PC-9 (cell line): ENCODE measurements at places on chromosomes 3 and 15. TPM values are rescaled to one million over a fixed set of nuclear protein-coding genes. Genes with fewer than 3 reads are reported as not detected.

GRCh38 chr3:192897005-192897404, 20.7 kb downstream of the MB21D2 start:
- DNase-seq, result no peak

DNA sequence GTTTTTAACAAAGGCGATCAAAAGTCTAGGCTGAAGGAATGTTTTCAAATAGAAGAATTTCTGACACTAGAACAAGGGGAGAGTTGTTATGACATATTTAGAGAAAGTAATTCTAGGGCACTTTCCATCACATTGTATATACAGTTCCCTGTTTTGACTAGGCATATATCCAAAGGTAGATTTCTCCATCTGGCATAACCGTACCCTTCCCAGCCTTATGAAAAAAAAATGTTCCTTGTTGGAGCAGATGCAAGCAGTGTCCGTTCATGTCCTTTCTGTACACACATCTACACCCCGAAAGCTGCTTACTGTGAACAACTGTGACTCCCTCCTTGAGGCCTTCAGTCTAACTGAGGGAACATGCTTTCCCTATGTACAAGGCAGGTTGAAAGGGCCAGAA, 271.7 kb upstream of the GBE1 start:
- no peak for DNase-seq

- DNase-seq, result no peak
Measured at GRCh38 chr15:61195116-61196002, 33.7 kb downstream of the RORA start.

GRCh38 chr3:32423534-32423933, 31.9 kb downstream of the CMTM7 start:
- no peak for DNase-seq

Gene PRR20G
- total RNA-seq, result not detected in 2 replicates

Gene ACP3
- total RNA-seq, result 1.5 and 3.5 TPM in 2 replicates

Gene ADAMTS9
- total RNA-seq, result 1.2 and 4.5 TPM in 2 replicates

Gene CNTN6
- total RNA-seq, result not detected in 2 replicates
